ENCODE measurements at places on chromosomes 2 and 18. TPM values are rescaled to one million over a fixed set of nuclear protein-coding genes. Genes with fewer than 3 reads are reported as not detected.

- no peak for DNase-seq
These were observed 19.4 kb downstream of the FZD5 start for GRCh38 chr2:207750345-207750744.

DNA sequence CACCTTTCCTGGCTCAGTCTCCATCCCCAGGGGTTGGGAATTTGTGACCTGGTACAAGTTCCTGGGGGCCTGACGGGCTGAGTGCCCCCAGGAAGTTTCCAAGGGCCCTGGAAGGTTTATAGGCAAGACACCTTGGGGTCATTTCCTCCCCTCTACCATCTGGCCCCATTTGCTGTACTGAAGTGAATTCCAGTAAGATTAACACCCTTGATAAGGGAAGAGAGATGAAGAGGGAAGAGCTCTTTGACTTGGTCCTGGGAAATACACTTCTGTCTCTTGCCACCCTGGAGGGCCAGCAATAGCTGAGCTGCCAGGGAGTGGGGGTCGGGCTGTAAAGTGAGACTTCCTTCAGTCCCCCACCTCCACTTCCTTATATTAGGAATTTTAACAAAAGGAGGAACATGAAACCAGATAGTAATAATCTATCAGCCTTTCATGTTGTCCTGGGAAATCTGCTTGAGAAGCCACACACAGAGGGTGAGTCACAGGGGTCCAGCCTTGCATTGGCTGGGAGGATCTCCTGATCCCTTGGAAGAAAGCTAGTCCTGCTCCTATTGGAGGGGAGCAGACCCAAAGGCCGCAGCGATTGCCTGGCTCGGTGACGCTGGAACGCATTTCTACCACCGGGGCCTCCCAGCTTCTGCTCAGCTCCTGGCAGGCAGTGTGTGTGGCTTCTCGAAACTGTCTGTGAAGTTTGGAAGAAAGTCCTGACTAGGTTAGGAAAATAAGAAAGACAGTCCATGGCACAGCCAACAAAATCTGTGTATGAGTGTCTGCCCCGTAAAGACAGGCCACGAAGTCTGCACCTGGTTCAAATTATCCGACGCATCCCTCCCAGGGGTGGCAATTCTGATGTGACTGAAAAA is 87.3 kb downstream of the ACAA2 start:
- no peak for DNase-seq

DNA sequence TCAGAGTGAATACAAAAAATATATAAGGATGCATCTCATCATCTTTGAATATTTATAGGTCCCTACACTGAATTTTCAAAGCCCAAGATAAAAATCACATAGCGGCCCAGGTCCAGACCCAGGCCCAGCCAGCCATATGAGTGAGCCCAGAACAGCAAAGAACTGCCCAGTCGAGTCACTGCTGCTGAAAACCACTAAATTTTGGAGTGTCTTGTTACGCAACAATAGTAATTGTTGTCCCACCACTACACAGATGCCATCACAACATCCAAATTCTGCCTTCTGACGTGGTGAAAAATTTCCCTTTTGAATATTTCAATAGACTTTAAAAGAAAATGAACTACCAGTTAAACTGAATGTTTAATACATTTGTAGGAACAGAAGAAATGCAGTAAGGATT is 5.7 kb downstream of the C18orf32 start:
- no peak for DNase-seq

DNA sequence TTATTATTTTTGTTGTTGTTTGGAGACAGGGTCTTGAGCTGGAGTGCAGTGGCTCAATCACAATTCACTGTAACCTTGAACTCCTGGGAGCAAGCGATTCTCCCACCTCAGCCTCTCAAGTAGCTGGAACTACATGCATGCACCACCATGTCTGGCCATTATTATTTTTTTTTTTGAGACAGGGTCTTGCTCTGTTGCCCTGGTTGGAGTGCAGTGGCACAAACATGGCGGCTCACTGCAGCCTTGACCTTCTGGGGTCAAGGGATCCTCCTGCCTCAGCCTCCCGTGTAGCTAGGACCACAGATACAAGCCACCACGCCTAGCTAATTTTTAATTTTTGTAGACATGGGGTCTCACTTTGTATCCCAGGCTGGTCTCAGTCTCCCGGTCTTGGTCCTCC is 20.0 kb upstream of the XPO1 start:
- no peak for DNase-seq

The AMER3 gene
- 0.03 TPM for polyA plus RNA-seq

GRCh38 chr18:21663578-21663977 is 41.0 kb downstream of the ABHD3 start:
- DNase-seq: no peak

DNA sequence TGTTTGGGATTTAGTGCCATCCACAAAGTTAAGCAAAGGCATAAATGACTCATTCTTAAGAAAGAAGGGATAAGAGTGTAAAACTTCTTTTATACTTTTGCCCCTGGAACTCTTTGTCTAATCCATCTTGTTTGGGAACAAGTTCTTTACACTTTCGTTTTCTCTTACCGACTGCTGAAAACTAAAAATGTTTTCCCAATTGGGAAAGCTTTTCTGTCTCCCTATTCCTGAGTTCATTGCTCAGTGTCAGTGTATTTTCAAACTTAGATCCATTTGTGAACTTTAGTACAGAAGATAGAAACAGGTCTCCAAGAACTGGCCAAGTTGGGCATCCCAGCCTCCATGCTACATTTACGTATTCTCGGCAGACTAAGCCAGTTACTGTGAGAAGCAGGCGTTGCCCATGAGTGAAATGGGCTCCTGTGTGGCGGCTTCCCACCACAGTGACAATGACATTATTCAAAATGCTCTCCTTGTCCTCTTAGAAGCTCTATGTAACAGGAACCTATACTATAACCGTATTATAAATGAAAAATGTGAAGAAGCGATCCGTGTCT is 51.7 kb downstream of the TGOLN2 start:
- DNase-seq: no peak

- DNase-seq: no peak
These were observed 20.1 kb downstream of the ANXA4 start for GRCh38 chr2:69762025-69762424.
